H7 (cell line): ENCODE measurements at places on chromosomes 5 and 9. TPM values are rescaled to one million over a fixed set of nuclear protein-coding genes. Genes with fewer than 3 reads are reported as not detected.

DNA sequence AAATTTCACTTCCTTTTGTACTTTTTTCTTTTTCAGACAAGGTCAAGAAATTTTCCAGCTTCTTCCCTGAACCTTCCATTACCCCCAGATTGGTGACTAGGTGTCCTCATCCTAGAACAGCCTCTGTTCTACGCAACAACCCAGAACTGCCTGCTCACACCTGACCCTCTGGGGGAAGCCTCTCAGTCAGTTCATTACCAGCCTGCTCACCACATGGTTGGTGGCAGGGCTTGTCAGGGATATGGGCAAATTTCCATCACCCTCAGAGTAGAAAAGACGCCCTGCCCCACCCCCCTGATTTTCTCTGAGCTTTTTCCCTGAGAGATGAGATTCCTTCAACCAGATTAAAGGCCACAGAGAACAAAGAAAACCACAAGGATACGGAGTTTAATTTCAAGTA, 5.3 kb upstream of the CFAP95 start:
- no peak for DNase-seq

GRCh38 chr5:142069606-142070399, 38.8 kb upstream of the NDFIP1 start:
- no peak for DNase-seq

DNA sequence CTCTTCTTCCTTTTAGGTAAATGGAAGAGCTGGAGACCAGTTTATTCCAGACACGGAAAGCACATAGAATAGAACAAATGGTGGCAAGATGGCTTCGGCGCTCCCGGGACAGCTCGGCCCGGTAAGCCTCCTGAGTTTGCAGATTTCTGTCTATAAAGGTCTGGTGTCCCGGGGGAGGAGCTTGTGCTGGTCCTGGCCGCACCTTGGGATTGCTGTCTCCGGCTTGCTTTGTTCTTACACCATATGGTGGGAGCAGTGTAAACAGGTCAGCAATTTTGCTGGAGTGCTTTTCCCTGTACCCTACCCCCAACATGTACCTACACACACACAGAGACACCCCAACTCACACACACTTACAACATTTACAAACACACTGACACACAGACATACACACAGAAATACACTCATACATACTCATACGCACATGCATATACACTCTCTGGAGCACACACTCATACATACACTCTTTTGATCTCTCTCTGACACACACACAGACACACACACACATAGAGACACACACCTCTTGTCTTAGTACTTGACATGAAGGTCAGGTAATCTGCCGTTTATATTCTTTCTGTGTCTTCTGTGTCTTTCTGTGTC, 42.0 kb downstream of the FRMPD1 start:
- DNase-seq, result peak; percentile 32

Gene RLN1
- total RNA-seq, result 0.30 and 0.42 TPM in 2 replicates
